ENCODE measurements at places on chromosomes 5 and 9.

- DNase-seq = no peak
Observed at GRCh38 chr9:129490583-129491486, 130.1 kb downstream of the C9orf50 start.

- no peak for DNase-seq
Observed at GRCh38 chr9:88777498-88778312, 213.6 kb upstream of the S1PR3 start.

DNA sequence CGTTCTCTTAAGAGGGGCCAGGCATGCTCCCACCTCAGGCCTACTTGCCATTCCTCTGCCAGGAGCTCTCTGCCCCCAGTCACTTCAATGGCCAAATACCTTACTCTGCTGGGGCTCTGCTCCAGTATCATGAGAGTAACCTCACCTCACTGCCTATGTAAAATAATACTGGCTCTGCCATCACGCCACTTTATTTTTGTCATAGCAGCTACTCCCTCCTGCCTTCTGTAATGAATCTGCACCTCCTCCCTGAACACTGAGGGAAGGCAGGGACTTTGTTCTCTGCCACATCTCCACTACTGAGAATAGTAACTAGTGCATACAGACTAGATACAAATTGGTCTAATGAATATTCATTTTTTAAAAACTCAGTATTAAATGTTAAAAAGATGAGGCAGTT is 33.8 kb downstream of the MACROH2A1 start:
- no peak for DNase-seq

DNA sequence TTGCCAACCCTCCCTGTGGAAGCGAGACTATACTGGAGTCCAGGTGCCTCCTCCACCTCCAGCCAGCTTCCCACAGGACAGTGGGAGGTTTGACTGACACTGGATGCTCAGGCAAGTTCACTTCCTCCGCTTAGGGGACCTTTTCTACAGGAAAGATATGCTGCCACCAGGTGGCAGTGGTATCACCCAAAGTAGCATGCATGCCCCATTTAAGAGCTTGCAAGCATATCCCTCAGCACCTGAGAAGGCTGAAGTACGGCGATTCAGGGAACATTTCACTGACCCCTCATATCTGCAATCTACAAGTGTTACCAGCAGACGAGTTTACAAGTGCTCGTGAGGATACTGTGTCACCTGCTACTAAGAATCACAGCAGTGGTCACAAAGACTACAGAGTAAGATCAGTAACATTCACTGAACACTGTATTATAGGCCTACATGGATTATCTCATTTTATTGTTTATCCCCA is 75.5 kb downstream of the KLHL3 start:
- peak; percentile 60 for DNase-seq

GRCh38 chr9:86368871-86369521 is 14.8 kb upstream of the TUT7 start:
- DNase-seq = no peak

- no peak for DNase-seq
Observed at GRCh38 chr5:94395468-94395867, 222.9 kb downstream of the KIAA0825 start.
